T47D (cell line): ENCODE measurements at places on chromosomes 12 and 14.

GRCh38 chr12:119842380-119842779, 34.7 kb downstream of the CIT start:
- no peak for DNase-seq

DNA sequence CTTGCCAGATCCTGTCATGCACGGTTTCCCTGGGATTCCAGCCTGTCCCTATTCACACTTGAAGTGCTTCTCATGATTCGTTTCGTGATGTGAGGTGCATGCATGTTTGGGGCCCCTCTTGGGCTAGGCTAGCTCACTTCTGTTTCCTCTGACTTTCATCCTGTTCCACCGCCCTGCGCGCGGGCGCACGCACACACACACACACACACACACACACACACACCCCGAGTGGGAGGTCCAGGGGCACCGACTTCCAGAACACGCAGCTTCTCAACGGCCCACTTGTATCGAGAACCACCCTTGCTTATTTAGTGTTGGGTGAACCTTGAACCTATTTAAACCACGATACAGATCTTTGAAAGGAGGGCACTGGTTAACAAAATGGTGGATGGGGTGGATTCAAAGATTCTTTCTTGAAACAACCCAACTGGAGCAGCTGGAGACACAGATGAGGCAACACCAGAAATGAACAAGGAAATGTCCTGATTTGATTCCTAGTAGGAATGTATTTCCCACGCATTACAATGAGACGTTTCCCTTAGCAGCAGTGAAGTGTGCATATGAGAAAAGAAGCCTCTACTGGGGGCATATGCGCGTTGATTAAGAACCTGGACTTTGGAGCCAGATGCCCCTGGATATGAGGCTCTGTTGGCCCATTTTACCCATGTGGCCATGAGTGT, 16.3 kb downstream of the ELK3 start:
- DNase-seq: no peak

DNA sequence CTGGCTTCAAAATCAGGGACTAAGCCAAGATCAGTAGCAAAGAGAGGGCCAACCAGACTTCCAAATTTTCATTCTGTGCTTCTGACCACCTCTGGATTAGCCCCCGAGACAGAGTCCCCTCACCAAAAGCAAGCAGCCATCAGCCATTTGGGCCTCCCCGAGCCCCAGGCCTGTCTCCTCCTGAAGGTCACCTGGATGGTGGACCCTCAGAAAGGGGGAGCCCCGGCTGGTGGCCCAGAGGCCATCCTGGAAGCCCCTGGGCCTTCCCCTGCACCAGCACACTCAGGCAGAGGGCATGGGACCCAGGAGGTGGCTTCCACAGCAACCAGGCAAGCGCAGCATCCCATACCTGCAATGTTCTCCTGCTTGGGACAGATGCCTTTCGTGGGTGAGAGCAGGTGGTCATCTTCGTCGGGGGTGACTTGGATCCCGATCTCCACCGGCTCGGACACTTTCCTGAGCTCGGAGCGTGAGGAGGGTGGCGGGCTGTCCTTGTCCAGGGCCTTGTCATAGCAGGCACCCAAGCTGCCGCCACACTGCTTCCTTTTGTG, 14.8 kb downstream of the BCL11B start:
- no peak for DNase-seq

DNA sequence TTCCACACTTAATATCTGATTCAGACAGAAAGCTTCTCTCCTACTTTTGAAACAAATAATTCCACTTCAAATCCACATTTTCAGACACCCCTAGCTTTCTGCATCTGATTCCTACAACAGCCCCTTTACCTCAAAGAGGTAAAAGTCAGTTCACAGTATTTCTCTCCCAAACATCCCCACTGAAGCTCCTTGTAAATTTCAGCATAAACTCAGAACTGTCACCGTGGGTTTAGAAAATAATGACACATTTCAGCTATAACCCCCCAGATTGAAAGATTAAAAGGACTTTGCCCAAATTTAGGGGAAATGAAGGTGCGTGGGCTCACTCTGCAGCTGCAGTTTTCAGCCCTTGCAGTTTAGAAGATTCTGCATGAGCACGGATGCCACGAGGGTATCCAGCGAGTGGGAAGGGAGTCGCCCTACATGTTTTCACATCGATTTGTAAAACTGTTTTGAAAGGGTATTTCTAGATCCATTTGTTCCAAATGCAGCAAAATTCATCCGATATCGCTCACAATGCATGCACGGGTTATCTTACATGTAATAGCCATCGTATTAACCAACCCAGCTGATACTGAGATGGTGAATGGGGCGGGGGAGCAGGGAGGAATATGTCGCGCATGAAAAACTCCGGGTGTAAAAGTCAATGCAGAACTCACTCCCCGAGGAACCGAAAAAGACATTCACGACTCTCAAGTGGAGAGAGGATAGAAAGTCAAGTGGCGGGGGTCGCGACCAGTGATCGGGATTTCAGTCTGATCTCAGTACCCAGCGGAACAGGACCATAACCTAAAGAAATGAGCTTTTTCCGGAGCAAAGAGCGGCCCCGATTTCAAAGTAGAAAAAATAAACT, 5.0 kb upstream of the CCND2 start:
- DNase-seq: no peak

DNA sequence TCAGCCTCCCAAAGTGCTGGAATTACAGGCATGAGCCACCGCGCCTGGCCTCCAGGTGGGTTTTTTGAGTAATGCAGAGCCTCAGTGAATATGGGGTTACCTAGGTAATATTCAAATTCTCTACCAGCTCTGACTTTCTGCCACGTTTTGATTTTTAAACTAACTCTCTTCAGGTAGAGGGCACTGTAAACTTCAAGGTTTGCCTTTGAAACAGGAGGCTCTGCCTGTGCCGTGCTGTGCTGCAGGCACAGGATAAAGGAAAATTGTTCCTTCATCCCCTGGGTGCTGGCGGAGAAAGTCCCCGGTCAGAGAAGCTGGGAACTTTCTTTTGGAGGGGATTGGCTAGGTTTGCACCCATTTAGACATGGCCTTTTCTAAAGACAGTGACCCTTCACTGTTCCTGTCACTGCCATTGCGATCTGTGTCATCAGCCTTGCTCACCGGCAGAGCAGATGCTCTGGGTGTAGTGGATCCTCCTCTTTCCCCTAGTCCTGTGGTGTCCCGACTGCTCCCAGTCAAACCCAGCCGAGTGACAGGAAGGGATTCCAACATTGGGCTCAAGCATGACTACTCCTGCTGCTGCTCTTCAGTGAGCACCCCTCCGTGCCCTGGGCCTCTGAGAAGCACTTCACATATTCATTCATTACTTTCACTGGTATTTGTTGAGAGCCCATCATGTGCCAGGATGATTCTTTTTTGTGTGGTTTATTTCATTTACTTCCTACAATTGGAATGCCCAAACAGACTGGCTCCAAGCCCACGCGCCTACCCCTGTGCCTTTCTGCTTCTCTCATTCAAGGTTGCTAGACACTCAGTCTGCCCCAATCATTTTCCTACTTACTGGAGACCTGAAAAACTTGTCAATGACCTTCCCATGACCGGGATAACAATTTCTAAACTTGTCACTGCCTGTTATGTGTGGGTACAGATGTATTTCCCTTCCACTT, 103.6 kb downstream of the TMEM30B start:
- no peak for DNase-seq

DNA sequence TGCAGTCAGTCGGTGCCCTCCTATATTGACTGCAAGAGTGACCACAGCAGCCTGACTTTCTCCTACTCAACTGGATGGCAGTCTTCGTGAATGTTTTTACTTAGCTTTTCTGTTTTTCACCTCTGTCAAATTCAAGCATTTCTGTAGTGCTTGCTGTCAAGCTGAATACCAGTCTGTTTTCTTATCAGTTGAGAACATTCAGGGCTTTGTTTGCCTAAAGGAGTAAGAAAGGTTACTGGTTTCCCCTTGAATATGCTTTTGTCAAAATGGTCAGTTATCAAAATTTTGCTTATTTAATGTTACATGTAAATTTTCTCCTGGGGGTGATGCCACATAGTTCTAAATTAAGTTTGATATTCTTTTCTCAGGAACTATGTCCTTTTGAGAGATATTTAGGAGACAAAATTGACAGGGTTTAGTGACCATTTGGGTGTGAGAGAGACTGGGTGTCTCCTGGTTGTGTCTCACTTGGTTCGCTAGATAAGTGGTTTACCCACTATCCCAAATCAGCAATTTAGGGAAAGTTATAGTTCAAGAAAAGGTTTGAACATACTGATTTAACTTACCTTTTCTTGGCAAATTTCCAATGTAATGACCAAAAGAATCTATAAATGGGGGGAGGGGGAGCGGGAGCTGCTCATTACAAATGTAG, 366.3 kb downstream of the TMTC2 start:
- no peak for DNase-seq

DNA sequence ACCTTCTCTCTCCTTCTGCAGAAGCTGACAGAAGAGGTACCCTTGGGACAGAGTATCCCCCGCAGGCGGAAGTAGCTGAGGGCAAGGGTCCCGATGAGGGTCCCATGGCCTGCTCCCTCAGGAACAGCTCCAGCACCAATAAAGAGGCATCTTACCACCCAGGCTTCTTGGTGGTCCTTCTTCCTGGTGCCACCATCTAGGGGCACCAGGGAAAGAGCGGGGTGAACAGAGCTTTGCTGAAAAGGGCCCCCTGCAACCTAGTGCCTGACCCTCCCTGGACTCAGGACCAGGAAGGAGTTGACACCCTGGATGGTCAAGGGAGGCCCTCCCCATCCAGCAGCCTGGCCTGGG, 591 bp upstream of the IRF9 start:
- DNase-seq: no peak

DNA sequence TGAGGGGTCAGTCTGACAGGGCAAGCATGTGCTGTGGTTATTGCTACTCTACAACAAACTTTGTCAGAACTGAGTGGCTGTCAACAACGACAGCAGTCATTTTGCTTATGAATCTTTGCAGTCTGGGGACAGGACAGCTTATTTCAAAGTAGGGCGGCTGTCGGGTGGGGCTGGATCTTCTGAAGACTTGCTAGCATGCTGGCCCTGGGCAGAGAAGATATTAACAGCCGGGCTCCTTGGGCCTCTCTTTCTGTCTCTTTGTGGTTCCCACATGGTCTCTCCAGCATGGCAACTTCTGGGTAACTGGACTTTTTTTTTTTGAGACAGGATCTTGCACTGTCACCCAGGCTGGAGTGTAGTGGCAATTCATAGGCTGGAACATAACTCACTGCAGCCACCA, 33.9 kb upstream of the ALDH2 start:
- DNase-seq: no peak

DNA sequence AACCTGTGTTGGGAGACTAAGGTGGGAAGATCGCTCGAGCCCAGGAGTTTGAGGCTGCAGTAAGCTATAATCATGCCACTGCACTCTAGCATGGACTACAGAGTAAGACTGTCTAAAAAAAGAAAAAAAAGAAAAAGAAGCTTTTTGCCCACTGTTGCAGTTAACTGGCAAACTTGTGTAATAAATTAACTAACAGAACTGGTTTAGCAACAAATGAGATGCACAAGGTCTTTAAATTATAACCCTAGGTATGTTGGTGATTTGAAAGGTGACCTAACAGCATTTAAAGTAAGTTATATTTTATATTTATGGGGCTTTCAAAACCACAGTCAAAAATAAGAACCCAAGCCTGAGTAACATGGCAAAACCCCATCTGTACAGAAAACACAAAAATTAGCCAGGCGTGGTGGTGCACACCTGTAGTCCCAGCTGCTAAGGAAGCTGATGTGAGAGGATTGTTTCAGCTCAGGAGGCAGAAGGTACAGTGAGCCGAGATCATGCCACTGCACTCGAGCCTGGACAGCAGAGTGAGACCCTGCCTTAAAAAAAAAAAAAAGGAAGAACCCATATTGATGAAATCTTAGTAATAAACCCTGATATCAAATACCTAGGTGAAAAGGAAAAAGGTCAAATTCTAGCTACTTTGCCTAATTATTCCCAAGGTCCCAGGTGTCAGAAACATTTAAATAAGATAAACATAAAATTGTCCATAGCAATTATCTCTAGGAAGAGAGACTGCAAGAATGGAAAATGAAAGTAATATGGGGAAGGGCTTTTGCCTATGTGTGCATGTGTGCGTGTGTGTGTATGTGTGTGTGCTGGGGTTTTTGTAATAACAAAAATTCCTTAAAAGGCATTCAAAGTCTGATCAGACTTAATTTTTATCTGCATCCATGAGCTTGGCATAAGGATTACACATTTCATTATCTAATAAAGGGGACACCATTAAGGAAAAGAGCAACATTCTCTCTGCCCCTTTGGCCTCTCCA, 15.4 kb downstream of the SYNE2 start:
- no peak for DNase-seq

- peak; percentile 88 for DNase-seq
Observed at GRCh38 chr12:56631790-56632700, 1.9 kb upstream of the BAZ2A start.

GRCh38 chr12:116556964-116557698, 2.0 kb upstream of the MAP1LC3B2 start:
- DNase-seq: no peak

GRCh38 chr12:102879144-102879763, 37.8 kb downstream of the PAH start:
- DNase-seq: peak; percentile 60

GRCh38 chr12:117518594-117519270, 157.3 kb upstream of the NOS1 start:
- DNase-seq: peak; percentile 82

DNA sequence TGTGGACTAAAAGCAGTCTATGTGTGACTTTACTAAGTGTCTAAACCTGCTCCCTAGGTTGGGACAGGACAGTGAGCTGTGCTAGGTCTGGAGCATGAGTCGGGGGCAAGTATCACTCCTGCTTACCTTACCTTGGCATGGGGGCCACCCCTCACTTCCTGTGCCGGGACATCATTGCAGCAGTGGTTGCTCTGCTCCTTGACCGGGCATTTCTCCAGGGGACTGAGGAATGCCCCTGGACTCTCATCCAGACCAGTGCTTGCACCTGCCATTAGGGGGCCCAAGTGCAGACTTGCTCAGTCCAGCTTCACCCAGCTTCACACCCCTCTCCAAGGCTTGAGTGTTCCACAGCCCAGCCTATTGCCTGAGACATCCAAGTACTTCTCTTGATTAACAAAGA, 84.7 kb upstream of the NELL2 start:
- no peak for DNase-seq

DNA sequence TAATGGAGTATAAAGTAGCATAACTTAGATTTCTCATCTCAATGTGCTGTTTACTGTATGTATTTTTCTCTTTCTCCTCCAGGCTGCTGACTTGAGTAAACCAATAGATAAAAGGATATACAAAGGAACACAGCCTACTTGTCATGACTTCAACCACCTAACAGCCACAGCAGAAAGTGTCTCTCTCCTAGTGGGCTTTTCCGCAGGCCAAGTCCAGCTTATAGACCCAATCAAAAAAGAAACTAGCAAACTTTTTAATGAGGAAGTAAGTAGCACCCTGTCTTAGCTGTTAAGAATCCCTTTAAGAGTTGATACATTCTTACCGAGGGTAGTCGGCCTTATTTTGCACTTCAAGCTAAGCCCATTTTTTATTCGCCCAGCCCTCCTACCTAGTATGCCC, 55.2 kb downstream of the WDR20 start:
- DNase-seq: no peak

GRCh38 chr14:102461490-102462338, 47.9 kb downstream of the ANKRD9 start:
- DNase-seq: no peak

DNA sequence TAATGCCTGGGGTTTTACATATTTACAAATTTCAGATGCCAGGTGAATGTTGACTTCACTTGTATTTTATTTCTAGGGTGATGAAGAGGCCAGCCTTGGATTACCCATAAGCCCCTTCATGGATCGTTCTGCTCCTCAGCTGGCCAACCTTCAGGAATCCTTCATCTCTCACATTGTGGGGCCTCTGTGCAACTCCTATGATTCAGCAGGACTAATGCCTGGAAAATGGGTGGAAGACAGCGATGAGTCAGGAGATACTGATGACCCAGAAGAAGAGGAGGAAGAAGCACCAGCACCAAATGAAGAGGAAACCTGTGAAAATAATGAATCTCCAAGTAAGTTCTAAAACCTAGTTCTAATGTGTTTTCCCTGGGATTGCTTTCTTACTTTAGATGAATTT, 41.3 kb upstream of the SLCO1C1 start:
- no peak for DNase-seq
